CD4-positive, alpha-beta T cell treated with Interleukin-4 for 1 hour (primary cell): ENCODE measurements at places on chromosomes 5 and 9.
A peak's percentile ranks its signal among the peaks of the same experiment; 100 is the strongest.

- DNase-seq: no peak
These were observed 597.7 kb downstream of the CCDC171 start for GRCh38 chr9:16150501-16150900.

DNA sequence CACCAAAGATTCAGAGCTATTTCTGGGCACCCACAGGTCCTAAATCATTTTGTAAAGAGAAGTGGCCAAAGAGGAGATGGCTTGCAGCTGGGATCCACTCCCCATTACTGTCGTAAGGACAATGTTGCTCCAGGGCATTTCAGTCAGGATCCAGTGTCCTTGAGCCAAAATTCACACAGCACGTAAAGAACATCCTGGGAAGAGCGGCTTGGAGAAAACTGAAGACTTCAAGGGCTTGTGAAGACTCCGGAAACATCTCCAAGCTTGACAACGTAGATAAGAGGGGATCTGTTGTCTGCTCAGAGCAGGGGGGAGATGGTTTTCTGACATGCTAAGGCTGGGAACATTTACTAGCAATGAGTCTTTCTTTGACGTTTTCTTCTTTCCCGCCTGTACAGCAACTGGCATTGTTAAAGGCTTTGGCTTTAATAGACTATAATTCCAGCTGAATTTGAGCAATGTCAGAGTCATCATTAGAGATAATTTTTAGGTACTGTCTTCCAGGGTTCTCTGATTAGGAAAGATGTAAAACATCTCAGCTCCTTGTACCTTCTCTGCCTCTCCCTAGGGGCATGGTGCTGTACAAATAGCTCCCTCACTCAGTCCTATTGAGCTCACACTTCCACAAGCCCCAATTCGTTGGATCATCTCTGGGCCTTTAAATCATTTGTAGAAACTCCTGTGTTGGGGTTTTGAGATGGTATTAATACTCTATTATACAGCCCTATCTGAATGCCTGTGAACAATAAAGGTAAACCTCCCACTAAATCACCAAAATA is 39.7 kb downstream of the EGFLAM start:
- DNase-seq: no peak

DNA sequence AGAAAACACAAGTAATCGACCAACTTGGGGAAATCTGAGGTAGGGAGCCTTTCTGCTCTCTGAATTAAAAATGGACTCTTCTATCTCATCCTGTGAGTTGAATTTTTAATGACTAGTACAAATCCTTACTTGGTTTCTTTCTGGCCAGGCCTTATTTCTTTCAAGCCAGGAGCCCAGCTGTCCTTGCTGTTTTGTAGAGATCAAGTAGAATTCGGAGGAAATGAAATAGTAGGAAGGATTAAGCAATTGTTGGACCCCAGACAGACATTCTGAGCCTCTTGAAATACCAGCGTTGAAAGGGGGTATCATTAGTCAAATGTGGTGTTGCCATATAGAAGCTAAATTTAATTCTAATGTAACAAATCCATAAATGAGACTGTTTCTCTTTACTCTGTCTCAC is 53.7 kb upstream of the SMIM15 start:
- DNase-seq: no peak

DNA sequence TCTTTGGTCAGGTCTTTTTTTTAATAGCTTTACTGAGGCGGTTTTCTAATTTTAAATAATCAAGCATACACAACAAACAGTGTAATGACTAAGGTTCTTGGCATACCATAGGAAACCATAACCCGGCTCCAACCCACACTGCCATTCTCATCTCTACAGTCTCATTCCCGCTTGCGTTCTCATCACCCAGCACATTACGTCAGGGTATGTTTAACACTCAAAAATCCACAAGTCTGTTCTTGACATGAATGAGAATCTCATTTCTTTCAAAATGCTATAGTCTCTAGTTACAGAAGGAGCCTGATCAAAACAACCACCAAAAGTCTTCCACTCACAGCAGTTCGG is 505 bp downstream of the C5orf34 start:
- DNase-seq: no peak

- DNase-seq: no peak
These were observed 8.2 kb upstream of the OR13D1 start for GRCh38 chr9:104686081-104686480.

GRCh38 chr9:37862530-37862929 is 41.4 kb downstream of the SLC25A51 start:
- no peak for DNase-seq

GRCh38 chr5:96691503-96692303 is 29.5 kb downstream of the CAST start:
- DNase-seq: no peak

DNA sequence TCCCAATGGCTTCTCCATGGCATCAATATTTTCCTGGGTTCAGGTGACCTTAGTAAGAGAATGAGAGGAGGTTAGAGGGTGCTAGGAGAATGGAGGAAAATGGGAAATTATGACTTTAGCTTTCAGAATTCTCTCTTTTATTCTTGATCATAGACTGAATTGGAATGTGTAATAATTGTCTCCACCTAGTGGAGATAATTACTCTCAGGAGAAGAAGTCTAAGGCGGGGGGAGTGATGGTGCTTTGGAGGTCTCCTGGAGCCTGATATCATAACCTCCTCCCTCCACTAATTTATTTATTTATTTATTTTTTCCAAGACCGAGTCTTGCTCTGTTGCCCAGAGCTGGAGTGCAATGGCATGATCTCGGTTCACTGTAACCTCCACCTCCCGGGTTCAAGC is 221.3 kb downstream of the GRIA1 start:
- no peak for DNase-seq

DNA sequence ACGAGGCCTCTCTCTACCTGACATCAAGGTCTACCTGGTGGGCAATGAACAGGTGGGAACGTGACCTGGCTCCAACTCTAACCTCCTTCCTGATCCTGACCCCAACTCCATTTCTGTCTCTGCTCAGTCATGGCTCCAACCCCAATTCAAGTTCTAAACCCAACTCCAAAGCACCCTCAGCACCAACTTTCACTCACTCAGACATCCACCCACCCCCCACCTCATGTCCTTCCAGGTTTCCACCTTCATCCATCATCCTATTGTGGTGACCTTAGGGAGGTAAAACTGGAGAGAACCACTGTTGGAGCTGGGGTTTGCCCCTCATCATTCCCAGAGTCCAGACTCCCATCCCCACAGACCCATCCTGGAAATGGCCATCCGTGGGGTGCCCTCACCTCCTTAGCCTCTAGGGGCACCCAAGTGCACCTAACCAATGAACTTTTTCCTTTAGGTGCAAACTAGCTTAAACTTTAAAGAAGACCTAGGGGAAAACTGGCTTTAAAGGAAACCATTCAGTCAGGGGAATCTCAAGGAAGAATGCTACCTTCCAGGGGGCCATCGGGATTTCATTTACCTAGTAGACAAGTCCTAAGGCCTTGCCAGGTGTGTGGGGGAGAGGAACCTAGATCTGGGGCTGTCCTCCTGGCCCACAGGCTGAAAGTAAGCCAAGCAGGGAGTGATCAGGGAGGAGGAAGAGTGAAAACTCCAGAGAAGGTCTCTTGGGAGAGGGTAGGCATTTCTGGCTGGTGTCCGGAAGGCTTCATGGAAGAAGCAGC is 11.3 kb downstream of the RGS14 start:
- DNase-seq: peak; percentile 40

DNA sequence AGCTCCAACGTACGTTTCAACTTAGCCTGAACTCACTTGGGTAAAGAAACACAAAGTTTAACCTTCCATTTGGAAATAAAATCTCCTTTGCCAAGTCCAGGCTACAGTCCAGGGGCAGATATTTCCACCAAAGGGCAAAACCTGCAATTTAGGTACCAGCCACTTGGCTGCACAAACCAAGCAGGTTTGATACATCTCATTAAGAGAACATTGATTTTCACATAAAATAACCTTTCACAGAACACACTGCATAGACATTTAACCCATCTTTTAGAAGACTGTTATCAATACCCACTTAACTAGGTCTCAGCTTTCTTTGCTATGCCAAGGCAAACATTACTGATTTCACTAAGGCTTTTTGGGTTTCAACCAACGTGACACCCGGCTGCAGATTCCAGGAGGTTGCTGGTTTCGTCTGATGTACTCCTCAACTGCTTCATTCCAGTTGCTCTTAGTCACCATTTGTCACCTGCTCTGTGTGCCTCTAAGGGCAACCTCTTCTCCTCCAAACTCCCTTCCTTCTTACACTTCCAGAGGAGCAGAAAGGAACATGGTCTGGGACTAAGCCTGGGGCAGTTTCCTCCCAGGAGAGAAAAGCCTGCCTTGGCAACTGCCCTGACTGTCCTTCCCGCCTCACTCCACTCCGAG is 67.1 kb downstream of the EPB41L4B start:
- no peak for DNase-seq

- DNase-seq: no peak
These were observed 92.4 kb upstream of the CXCL14 start for GRCh38 chr5:135671052-135671705.

GRCh38 chr9:136544964-136545691 is 720 bp downstream of the NOTCH1 start:
- peak; percentile 63 for DNase-seq
